ENCODE measurements at places on chromosomes 11 and 22.

- no peak for DNase-seq
Observed at GRCh38 chr22:29768052-29768693, 1.0 kb downstream of the UQCR10 start.

DNA sequence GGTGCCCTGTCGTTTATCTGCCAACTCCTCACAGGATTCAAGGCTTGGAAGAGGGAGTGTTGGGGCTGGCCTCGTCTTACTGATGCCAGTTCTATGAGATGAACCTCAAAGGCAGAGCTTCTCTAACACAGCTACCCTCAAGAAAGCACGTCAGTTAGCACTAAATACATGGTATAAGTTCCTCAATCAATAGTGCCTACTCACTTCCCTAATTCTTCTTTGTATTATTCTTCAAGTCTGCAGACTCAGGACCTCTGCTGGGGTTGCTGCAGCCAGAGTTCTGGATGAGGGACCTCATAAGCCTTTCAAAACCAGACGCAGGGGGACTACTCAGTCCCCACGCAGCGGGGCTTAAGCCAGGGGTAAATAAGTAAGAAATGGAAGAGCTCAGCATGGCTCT is 118.3 kb downstream of the VPREB1 start:
- no peak for DNase-seq

DNA sequence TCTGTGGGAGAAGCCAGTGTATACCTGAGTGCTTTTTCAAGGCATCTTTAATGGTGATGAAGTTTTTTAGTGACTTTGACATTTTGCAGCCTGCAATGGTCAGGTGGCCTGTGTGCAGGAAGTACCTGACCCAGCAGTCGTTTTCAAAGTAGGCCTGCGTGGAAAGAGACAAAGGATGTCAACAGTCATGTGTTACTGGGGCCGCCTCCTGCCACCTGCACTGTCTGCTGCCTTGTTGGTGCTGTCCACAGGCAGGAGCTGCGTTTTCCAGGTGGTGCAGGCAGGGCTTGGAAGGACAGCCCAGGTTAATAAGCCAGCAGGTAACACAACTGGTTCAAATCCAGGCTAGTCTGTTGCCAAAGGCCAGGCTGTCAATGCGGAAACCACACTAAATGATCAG is 26.5 kb upstream of the NAP1L4 start:
- no peak for DNase-seq

DNA sequence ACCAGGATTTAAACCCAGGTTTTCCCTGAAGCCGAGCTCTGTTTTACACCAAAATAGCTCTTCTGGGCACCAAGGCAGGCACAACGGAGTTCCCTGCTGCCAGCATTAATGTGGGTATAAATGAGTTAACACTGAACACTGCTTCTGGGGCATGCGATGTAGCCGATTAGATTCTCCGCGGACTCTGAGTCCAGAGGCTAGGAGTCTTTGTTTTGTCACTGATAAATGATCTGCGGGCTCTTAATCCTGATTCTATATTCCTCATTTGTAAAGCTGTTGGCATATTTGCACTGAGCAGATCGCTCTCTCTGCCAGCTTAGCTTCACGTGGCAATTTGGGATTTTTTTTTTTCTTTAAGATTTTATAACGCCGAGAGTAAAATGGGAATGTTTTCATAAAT is 16.8 kb upstream of the LDLRAD3 start:
- DNase-seq = no peak

- DNase-seq = no peak
Observed at GRCh38 chr11:132607575-132607974, 924.7 kb downstream of the OPCML start.

DNA sequence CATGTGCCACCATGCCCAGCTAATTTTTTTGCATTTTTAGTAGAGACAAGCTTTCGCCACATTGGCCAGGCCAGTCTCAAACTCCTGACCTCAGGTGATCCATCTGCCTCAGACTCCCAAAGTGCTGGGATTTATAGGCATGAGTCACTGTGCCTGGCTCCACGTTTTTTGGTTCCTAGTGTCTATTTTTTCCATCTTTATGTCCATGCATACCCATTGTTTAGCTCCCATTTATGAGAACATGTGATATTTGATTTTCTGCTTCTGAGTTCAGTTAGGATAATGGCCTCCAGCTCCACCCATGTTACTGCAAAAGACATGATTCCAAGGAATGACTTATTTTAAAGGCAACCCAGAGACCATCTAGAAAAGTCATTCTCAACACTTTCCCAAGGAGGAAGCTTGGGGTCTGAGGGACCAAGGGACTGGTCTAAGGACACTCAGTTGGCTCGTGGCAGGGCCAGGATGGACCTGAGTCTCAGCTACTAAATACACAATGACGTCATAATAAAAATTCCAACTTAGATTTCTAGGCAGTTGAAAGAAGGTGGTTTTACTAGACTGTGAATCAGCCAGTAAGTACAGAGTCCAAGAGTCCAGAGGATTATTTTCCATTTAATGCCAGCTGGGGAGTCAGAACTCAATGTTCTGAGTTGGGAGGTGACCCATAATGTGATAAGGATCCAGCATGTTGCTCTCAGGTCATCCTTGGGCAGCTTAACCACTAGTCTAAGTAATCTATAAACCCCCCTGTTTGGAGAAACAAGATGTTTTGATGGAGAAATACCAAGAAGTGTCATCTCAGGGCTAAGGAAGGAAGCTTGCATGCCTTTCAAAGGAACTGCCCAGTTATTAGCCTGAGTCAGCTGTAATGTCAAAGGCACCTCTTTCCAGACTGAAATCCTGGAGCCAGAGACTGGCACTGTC is 39.4 kb downstream of the ABTB2 start:
- no peak for DNase-seq

Measured in germinal center (tissue), 1 donor.